Mesothelial cell of epicardium (in vitro differentiated cells): ENCODE measurements at places on chromosomes 11 and 22. TPM values are rescaled to one million over a fixed set of nuclear protein-coding genes. Genes with fewer than 3 reads are reported as not detected.

The UBQLN3 gene
- total RNA-seq = 0.63 to 1.2 TPM (median 0.71 TPM) in 3 replicates

The CRYAB gene
- 0.49 to 0.74 TPM (median 0.63 TPM) in 3 replicates for total RNA-seq

The ACRV1 gene
- total RNA-seq = 0.25 TPM in 1 of 3 replicates, not detected in the others

The CCDC87 gene
- 0.25 to 0.42 TPM (median 0.41 TPM) in 3 replicates for total RNA-seq

The DAGLA gene
- 7.1 to 8.1 TPM (median 8.1 TPM) in 3 replicates for total RNA-seq

The C11orf21 gene
- total RNA-seq = 0.25 to 0.29 TPM (median 0.27 TPM) in 3 replicates

The OR4A16 gene
- total RNA-seq = not detected in 3 replicates

The GNB1L gene
- 9.0 to 9.9 TPM (median 9.8 TPM) in 3 replicates for total RNA-seq

GRCh38 chr11:125626288-125626950, 1.5 kb downstream of the CHEK1 start:
- no peak for DNase-seq
- peaks cover 5% of the 10 kb centered on the region for H3K36me3 ChIP-seq
- peaks cover 21% of the 10 kb centered on the region for H3K4me1 ChIP-seq
- H3K27me3 ChIP-seq = no peaks in the 10 kb centered on the region

DNA sequence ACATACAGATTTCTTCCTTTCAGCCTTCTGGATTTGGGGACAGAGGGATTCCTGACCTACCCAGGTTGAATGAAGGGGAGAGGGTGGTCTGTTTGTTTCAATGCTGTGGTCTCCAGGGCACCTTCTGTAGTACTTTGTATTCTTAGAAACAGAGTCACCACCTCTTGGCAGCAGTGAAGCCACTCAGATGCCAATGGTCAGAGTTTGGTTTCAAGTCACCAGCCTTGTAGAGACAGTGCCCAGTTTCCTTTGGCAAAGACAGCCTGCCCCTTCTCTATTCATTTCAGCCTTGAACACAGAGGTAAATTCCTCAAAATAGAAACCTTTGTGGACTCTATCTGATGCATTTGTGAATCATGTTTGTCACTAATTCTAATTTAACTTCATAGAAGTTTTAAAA, 111.7 kb upstream of the RASSF10 start:
- H3K27ac ChIP-seq = peak overlapping the region; percentile 75
- H3K4me1 ChIP-seq = peaks cover 26% of the 10 kb centered on the region
- no peaks in the 10 kb centered on the region for H3K27me3 ChIP-seq
- no peak overlapping the region for H3K4me3 ChIP-seq

DNA sequence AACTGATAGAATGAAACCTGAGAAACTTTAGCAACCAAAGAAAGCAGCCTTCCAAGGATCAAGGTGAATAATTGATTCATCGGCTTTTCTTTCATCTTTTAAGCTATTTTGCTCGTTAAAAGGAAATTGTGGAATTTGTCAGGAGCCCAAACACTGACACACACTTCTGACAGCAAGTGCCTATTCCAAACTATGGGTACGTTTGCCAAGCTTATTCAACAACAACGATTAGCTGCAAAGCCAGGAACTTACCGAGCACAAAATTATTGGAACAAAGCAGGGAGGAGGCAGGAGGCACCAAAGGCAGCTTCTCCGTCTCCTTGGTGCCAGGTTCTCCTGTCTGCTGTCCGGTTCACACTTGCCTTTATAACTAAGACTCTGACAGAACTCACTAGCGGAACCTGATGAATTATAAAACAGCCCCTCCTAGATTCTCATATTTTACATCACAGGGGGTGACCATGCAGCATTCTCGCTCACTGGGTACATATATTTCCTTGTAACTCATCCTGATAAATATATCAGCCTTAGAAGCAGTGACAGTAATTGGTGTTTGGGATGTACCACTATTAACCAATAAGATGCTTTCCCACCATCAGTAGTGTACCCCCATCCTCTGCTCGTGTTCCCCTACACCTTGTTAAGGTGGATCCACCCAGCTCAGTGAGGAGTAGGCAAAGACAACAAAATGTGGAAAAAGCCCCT, 395.9 kb upstream of the CCDC90B start:
- DNase-seq = no peak
- no peaks in the 10 kb centered on the region for H3K36me3 ChIP-seq
- no peaks in the 10 kb centered on the region for H3K27me3 ChIP-seq
- H3K4me3 ChIP-seq = no peak overlapping the region
- no peak overlapping the region for H3K27ac ChIP-seq
- peaks cover 26% of the 10 kb centered on the region for H3K4me1 ChIP-seq

GRCh38 chr22:32042924-32043323, at the start of gene SLC5A1:
Gene SLC5A1, plus strand, starts transcription at chr22:32043261. Its CDS starts 21 bp downstream, at chr22:32043282.
- no peak within 1 kb of the TSS for H3K4me3 ChIP-seq
- H3K4me1 ChIP-seq = no peaks in the 10 kb centered on the region
- H3K27me3 ChIP-seq = peaks cover 45% of the 10 kb centered on the region

GRCh38 chr11:134572741-134573675, 161.0 kb upstream of the B3GAT1 start:
- no peaks in the 10 kb centered on the region for H3K4me1 ChIP-seq
- H3K4me3 ChIP-seq = no peak overlapping the region
- no peak for DNase-seq
- H3K27me3 ChIP-seq = peaks cover 2% of the 10 kb centered on the region

DNA sequence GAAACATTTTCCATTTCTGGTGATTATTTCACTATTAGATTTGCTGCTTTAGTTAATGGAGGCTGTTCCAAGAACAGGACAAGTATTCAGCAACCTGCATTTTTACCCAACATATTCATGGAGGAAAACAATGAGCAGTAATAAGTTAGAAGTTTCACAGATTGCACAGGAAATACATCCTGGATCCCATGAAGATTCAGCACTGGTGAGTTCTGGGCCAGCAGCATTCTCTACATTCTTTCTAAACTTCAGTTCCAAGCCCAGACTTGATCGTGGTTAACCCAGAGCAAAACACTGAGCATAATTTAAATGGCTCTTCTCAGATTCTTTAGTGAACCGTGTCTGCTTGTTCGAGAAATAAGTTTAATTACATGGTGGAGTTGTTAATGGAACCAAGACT, 3.8 kb downstream of the FJX1 start:
- no peaks in the 10 kb centered on the region for H3K36me3 ChIP-seq
- peak overlapping the region; percentile 68 for H3K4me3 ChIP-seq
- peaks cover 63% of the 10 kb centered on the region for H3K4me1 ChIP-seq

DNA sequence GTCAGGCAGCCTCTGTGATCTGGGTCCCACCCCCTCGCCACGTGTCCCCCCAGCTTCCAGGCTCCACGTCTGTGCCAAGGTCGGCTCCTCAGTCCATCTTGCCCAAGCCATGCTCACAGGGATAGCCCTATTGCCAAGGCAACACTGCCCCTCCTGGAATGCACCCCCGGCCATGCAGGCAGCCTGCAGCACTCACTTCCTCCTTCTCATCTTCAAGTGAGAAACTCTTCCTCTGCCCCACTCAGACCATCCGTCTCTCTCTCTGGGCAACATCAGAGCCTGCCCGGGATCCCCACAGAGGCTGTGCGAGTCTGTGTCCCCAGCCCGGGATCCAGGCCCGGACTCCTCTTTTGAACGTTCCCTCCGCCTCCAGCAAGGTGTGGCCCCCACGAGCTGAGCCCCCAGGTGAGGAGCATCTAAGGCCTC, 852.3 kb downstream of the BRD1 start:
- H3K4me3 ChIP-seq = no peak overlapping the region
- H3K27me3 ChIP-seq = peaks cover 45% of the 10 kb centered on the region
- no peak for DNase-seq
- no peaks in the 10 kb centered on the region for H3K36me3 ChIP-seq

DNA sequence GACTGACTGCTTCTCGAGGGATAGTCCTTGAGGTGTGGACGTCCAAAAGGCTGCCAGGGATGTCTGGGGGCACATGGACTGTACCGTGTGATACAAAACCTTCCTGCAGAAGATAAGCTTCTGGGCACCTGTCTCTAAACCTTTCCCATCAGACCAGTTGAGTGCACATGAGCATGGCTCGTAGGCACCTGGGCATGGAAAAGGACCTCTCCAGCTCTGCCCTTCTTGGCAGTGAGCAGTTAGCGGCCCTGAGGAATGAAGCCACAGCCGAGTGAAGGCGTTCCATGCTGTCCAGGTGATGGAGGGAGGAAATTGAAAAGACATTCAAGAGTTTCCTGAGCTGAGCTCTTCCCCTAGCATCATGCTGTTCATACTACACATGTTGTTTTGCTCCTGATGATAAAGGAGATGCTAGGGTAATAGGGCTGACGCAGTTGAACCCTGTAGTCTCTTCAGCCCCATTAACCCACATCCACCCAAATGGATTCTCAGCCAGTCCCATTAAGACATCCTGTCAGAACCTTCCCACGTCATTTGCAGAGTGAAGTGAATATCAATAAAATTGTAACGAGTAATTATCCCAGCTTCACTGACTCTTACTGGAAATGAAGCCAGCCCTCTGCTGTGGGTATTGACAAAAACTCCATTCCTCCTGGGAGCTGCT, 138.6 kb downstream of the KIRREL3 start:
- no peak for DNase-seq
- no peak overlapping the region for H3K27ac ChIP-seq
- no peaks in the 10 kb centered on the region for H3K36me3 ChIP-seq
- peaks cover 84% of the 10 kb centered on the region for H3K27me3 ChIP-seq

DNA sequence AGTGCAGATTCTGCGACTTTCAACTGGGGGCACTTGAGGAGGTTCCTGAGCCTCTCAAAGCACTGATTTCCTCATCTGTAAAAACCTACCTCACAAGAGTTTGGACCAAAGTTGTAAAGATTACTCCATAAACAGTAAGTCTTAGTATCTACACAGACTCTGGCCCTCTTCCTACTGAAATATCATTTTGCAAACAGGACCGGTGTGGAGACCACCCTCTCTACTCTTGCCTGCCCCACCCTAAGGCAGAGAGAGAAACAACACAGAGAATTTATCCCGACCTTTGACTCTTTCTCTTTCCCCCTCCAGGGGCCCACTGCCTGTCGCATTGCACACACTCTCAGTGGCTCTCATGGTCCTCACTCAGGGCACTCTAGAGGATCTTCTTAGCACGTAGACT, 117.9 kb upstream of the LDLRAD3 start:
- no peaks in the 10 kb centered on the region for H3K36me3 ChIP-seq
- no peak for DNase-seq
- peaks cover 3% of the 10 kb centered on the region for H3K27me3 ChIP-seq
- H3K27ac ChIP-seq = no peak overlapping the region
- H3K4me3 ChIP-seq = no peak overlapping the region
